ENCODE measurements at places on chromosomes 12 and 14.

- DNase-seq = no peak
These were observed 45.7 kb upstream of the OTX2 start for GRCh38 chr14:56855891-56856461.

DNA sequence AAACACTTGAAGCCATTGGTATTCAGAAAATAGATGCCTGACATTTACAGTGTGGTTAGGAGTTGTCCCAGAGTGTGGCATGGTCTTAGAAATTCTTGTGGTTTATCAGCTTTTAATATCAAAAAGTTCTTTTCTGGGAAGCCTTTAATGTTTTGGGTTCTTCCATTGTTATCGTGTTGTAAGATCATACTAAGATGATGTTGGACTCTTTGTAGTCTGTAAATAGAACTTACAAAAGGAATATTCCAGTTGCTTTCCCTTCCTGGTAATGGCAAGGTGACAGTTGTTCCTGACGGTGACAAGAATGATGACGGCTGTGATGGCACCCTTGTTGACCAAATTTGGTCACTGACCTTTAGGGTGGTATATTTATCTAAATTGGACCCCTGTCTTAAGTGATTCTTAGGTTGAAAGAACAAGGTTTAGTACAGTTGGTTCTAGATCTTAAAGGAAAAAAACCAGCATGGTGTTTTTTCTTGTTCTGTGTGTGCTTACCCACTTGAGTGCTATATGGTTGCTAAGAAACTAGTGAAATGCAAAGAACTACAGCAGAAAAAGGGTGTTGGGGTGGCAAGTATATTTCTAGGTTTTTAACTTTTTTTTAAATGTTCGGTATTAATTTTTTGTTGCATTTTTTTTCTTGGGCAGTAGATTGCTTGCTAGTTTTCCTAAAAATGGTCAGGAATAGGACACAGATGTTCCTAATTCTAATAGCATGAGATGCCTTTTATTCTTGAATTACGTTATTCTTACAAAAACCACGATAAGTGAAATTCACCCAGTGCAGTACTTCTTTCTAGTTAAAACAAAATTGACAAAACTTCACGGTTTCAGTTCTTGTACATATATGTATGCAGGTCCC lies 2.1 kb downstream of the ATP2A2 start:
- DNase-seq = no peak

DNA sequence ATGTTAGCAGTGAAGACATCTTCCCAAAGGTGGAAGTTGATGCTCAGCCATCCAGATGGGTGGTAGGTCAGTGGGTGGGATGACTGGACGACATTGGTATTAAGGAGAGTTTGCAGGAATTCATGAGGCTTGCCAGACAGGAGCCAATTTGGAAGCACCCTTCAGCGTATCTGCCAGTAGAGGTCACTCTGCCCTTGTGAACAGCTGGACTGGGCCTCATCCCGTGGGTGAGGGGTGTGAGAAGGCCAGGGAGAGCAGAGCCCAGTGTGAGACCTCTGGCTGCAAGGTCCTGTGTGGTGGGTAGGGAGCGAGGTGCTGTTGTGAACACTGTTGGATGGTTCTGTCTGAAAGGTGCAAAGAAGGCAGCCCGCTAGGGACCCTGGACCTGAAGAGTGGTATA lies 37.7 kb downstream of the SLC5A8 start:
- DNase-seq = no peak

DNA sequence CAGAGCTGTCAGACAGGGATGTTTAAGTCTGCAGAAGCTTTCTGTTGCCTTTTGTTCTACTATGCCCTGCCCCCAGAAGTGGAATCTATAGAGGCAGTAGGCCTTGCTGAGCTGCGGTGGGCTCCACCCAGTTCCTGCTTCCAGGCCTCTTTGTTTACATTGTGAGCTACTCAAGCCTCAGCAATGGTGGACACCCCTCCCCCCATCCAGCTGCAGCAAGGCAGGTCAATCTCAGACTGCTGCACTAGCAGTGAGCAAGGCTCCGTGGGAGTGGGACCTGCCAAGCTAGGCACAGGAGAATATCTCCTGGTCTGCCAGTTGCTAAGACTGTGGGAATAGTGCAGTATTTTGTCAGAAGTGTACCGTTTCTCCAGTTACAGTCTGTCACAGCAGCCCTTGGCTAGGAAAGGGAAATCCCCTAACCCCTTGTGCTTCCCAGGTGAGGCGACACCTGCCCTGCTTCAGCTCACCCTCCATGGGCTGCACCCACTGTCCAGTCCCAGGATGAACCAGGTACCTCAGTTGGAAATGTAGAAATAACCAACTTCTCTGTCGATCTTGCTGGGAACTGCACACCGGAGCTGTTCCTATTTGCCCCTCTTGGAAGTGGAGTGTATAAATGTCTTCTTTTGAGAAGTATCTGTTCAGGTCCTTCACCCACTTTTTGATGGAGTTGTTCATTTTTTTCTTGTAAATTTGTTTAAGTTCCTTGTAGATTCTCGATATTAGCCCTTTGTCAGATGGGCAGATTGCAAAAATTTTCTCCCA lies 213.5 kb upstream of the SLC38A2 start:
- no peak for DNase-seq

- no peak for DNase-seq
These were observed 100.2 kb downstream of the SYNE2 start for GRCh38 chr14:63952933-63953437.

DNA sequence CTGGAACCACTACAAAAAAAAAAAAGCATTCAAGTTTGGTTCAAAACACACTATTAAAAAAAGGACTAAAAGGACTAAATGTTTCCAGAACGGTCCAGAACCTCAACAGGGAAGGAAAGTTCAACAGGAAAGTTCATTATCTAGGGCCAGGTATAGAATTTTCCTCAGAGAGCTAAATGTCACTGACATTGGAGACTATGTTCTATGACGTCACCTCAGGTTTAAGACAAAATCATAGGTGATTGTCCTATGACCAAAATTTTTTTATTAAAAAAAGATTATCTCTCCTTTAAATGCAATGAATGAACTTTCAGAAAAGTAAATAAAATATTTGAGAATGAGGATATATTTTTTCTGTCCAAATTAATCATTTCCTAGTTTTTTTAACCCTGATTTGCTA lies 746.7 kb upstream of the USP15 start:
- DNase-seq = no peak

DNA sequence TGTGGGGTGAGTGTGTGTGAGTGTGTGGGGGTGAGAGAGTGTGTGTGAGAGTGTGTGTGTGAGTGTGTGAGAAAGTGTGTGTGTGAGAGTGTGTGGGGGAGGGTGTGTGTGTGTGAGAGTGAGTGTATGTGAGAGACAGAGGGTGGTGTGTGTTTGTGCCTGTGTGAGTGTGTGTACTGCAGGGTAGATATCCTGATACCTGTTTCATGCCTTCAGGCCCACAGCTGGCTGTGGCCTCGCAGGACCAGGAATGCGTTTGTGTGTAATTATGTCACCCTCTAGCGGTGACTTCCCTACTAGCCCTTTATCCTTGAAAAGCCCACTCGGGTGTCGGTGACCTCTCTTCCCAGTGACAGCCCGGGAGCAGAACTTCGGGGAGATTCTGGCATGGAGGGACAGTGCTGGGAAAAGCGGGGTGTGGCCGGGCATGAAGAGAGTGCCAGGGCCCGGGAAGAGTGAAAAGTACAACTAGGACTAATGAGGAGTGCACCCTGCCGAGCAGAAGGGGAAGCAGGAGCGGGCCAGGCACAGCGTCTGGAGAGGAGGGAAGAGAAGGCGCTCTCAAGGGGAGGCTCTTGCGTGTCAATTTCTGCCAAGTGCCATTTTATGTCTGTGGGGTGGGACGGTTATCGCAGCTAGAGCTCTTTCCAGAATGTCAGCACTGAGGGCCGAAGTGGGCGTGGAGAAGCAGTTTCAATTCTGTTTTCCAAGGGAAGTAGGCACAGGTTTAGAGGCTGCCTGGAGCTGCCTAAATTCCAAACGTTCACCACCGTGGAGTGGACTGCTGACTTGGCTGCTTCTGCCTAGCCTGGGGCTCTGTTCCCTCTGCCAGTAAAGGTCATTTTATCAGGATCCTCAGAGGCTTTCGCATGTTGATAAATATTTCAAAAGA lies 11.0 kb upstream of the FBXL14 start:
- peak; percentile 56 for DNase-seq

GRCh38 chr12:10952645-10953044 lies 13.6 kb upstream of the TAS2R14 start:
- DNase-seq = no peak

GRCh38 chr14:65071544-65071943 lies 30.8 kb downstream of the MAX start:
- DNase-seq = no peak

DNA sequence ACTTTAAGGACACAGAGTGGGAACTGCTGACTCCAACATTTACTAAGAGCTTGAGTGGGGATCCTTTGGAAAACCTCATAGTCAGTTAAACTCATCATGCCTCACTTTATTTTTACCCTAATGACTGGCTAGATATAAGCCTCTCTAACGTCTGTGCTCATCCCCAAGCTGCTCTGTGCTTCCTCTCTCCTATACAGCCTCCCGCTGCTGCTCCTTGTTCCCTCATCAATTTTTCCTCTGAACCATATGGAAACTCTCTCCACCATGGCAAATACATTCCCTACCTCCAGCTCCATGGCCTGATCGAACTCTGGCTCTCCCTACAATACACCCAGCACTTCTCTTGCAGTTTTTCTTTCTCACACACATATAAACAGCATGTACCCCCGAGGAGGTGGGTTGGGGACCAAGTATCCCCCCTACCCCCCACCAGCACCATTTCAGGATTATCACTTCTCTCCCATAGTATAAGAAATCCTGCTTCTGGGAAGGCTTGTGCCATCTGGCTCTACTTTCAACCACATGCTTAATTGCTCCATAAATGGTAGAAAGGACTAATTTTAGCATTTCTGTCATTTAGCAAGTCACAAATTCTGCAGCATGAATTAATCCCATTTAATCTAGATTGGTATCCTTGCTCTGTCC lies 39.2 kb upstream of the DYRK2 start:
- DNase-seq = no peak

GRCh38 chr12:93979189-93979588 lies 169.2 kb upstream of the PLXNC1 start:
- DNase-seq = no peak

- DNase-seq = no peak
These were observed 74.1 kb downstream of the RIN3 start for GRCh38 chr14:92587700-92588085.

DNA sequence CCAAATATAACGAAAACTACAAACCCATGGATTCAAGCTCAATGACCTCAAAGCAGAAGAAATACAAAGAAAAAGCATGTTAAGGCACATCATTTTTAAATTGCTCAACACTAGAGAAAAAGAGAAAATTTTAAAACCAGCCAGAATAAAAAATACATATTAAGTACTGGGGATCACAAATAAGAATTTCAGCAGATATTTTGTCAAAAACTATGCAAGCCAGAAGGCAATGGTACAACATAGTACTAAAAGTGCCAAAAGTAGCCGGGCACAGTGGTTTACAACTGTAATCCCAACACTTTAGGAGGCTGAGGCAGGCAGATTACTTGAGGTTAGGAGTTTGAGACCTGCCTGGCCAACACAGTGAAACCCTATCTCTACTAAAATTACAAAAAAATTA lies 10.2 kb downstream of the SGPP1 start:
- no peak for DNase-seq

DNA sequence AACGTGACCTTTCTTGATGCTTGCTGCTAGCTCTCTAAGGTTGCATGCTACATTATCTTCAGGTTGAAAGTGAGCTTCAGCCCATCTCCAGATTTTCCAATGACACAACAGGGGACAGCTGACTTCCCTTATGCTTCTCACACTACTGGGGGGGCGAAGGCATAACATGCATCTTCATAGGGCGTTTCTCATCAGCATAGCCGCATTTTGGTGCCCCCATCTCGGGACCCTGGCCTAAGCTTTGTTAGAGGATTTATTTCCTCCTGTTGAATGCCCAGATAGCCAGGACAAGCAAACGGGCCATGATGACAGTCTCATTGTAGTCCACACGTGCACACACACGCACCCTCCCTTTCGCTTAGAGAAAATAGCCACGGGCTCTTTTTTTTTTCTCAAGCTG lies 30.7 kb downstream of the SSPN start:
- DNase-seq = no peak

GRCh38 chr12:5466521-5466960 lies 34.6 kb downstream of the NTF3 start:
- no peak for DNase-seq

- no peak for DNase-seq
These were observed 92.4 kb upstream of the TSPAN8 start for GRCh38 chr12:71250166-71250565.

GRCh38 chr14:29222671-29223268 lies 456.2 kb downstream of the FOXG1 start:
- no peak for DNase-seq

DNA sequence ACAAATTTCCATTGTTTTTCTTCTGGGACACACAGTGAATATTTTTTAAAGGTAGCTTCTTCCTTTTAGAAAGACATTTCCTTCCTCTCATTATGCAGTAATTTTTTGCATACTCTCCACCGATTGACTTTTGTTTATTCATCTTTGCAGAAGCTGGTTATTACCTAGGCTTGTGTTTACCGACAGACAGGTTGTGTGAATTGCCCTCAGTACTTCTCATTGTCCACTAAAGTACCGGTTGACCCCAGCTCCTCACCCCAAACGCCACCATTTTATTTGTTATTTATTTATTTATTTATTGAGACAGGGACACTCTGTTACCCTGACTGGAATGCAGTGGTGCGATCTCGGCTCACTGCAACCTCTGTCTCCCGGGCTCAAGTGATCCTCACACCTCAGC lies 63.4 kb upstream of the MYL2 start:
- no peak for DNase-seq

GRCh38 chr14:76808990-76809389 lies 3.7 kb downstream of the ANGEL1 start:
- DNase-seq = no peak

DNA sequence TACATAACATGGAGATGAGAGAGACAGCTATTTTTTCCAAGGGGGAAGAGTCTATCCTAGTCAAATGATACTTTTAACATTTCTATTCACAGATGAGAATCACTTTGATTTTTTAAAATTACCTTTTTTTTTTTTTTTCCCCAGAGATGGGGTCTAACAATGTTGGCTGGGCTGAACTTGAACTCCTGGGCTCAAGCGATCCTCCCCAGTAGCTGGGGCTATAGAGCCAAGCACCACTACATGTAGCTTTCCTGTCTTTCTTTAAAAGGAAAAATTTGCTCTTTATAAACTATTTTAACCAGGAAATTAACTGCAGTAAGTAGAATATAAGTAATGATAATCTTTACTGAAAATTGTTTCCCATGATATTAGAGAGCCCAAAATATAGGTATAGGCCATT lies 3.3 kb downstream of the PRICKLE1 start:
- no peak for DNase-seq

Data from activated T-cell treated with anti-CD3 and anti-CD28 coated beads, Interleukin-2, amount 50 U/mL, for 1 hour (primary cell).